Spinal cord (tissue), 10 donors: ENCODE measurements at places on chromosomes 7 and 10. TPM values are rescaled to one million over a fixed set of nuclear protein-coding genes. Genes with fewer than 3 reads are reported as not detected.

The LRRD1 gene
- total RNA-seq, result 0.89 TPM

The LMOD2 gene
- not detected for total RNA-seq

The CYP3A4 gene
- total RNA-seq, result not detected

The PRKG1 gene
- total RNA-seq, result 18.8 TPM

The NUTM2A gene
- total RNA-seq, result 1.2 TPM
